ENCODE measurements at places on chromosomes 4 and X.

GRCh38 chr4:4590546-4590945 is 48.7 kb upstream of the STX18 start:
- DNase-seq = no peak

DNA sequence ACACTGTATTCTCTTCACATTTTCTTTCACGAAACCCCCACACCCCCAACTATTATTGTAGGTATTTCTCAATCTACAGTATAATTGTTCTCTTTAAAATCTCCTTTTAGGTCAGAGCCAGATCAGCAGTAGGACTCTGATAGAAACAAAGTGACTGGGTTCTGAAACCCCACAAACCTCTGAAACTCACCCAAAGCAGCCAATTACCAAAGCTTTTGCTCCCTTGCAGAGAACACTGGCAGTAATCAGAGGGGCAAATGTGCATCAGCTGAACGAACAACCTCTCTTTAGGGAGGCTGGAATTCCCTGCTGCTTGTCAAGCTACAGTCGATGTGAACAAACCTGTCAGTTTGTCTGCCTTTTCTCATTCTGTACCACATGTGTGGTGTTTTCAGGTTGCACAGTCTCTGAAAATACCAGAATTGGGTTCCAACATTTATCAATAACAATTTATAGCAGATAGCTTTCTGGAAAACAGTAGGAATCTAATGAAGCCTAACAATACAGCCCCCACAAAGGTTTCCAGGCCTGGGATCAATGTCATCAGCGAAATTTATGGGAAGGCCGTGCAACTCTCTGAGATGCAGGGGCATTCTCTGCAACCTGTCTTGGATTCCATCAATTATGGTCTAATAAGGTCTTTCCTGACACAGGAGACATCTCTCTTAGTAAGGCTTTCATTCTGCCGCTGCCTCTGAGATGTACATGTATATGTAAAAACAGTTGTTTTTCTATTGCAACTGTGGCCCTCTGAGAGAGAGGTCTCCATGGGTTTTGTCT is 395.9 kb downstream of the GPAT3 start:
- DNase-seq = no peak

DNA sequence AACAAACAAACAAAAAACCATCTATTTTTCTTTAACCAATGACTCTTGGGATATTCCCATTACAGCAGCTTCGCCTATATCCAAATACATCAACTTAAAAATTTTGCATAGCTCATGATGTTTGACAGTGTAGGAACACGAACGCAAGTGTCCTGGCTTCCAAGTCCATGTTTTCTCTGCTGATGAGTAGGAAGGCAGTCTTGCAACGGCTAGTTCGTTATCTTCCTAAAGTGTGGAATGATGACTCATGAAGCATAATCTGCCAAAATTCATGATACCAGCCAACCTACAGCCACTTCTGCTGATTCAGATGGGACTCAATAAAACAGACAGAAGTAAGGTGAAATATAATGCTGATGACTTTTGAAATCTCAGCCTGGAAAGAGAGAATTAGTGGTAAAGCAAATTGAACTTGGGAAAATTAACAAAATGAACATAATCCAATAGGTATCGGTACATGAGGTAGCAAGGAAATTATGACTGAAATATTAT is 6.4 kb upstream of the SEPTIN11 start:
- no peak for DNase-seq

DNA sequence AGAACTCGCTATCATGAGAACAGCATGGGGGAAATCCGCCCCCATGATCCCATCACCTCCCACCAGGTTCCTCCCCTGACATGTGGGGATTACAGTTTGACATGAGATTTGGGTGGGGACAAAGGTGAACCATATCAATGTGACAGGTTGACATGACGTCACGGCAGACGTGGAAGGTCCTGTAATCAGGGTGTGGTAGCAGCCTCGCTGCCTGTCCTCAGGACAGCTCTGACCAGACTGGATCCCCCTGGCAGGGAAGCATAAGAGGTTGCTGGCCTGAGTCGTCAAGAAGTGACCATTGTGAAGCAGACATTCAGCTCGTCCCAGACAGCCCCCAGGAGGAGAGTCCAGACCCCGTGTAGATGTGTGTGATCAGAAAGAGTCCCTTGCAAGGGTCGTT is 104.6 kb downstream of the TNIP2 start:
- no peak for DNase-seq

GRCh38 chrX:104565791-104566680 is at the start of gene IL1RAPL2:
TSS of gene IL1RAPL2 (plus strand) at chrX:104566199.
- no peak for DNase-seq

GRCh38 chrX:30533266-30533665 is 44.3 kb downstream of the TASL start:
- DNase-seq = no peak

GRCh38 chr4:152590179-152591031 is 54.5 kb upstream of the FBXW7 start:
- no peak for DNase-seq

DNA sequence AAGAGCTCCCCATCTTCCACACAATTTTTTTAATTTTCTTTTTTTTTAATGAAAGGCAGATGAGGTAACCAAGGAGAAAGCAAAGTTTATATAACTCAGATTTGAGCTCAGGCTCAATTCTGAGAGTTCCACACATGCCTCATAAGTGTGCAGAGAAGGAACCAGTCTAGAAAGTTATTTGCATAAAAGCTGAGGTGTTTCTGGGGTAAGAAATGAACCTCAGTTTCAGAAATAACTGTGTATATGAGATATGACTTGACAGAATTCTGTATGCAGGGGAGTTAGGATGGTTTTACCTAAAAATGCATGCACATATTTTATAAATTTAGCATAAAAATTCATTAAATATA is 51.3 kb downstream of the DTHD1 start:
- DNase-seq = no peak

- no peak for DNase-seq
Measured at GRCh38 chrX:25968920-25969319, 169.2 kb upstream of the MAGEB18 start.

DNA sequence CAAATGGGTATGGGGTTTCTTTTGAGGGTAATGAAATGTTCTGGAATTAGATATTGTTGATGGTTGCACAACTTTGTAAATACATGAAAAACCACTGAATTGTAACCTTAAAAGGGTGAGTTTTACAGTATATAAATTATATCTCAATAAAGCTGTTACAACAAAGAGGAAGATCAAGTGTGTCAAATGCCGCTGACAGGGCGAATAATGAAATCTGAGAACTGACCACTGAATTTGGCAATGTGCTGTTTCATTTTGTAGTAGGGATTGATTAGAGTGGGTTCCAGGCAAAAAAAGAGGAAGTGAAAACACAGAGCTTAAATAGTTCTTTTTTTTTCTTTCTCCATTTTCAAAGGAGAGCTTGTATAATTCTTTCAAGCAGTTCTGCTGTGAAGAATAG is 161.1 kb upstream of the NAP1L5 start:
- no peak for DNase-seq

GRCh38 chr4:3308691-3309090 is 15.9 kb downstream of the RGS12 start:
- no peak for DNase-seq

DNA sequence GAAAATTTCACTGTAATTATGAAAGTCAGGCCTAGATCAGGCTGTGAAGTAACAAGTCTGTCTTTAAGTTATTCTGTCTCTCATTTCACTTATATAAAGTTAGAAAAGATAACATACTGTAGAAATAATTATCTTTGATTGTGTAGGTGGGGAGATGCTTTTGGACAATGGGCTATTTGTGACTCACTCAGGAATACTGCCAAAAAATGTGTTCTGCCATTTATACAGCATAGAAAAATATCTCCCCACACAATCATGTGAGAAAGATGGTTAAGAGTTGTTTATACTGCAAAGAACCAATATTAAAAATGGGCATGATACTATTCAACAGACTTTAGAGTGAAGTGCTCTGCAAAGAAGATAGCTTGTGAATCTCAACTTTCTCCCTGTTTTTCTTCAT is 95.0 kb upstream of the GABRA2 start:
- no peak for DNase-seq

DNA sequence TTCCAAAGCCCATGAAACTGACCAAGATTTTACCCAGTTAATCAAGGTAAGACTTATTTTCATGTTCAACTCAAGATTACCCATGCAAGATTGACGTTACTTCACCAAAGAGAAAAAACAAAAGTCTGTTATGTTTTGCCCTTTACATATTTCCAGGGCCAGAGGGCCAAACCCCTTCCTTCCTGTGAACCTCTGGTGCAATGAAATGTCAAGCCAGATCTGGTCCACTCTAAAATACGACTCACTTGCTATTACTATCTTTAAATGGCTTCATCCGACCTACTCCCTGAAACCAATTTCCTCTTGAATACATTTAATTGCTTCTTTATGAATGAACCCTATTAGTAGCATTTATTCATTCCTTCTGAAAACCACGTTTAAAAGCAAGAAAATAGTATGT is 33.0 kb downstream of the TSPAN5 start:
- no peak for DNase-seq

GRCh38 chr4:65791111-65791811 is 121.0 kb upstream of the EPHA5 start:
- no peak for DNase-seq

DNA sequence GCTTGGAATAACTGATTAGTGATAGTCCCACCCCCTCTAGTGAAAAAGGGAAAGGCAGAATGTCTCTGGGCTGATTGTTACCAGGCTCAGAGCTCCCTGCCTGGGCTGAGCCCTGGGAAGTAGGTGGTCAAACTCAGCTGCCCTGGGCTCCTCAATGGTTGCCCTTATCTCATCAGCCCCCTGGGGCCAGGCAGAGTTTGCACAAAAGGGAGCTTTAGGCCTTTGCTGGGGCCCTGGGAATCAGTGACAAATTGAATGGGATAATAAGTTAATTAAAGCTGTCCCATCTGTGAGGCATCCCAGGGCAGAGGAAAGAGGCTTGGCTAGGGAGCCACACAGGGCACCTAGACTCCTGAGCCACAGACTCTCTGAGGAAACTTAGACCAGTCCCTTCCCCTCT is 89.0 kb downstream of the EFNB1 start:
- DNase-seq = no peak

- no peak for DNase-seq
Measured at GRCh38 chrX:68652326-68653170, 5.1 kb downstream of the STARD8 start.

GRCh38 chr4:4601803-4602369 is 60.0 kb upstream of the STX18 start:
- no peak for DNase-seq
